Left lung (tissue), 14 donors: ENCODE measurements at places on chromosomes 5 and 9. TPM values are rescaled to one million over a fixed set of nuclear protein-coding genes. Genes with fewer than 3 reads are reported as not detected.

DNA sequence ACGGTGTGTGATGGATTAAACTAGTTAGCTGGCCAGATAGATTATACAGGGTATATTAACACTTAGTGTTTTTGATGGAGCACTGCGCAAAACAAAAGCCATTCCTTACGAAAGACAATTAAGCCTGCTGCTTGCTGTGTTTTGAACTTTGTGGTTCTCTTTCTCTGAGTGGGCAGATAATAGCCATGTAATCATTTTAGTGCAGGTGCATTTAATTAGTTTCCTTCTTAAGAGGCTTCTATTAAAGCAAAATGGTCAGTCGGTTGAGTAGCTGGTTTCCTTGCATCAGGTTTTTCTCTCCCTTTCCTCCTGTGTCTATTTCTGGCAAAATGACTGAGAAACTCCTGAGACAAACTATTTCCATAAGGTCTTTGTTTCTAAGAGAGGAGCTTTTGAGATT, 512.5 kb downstream of the DMAC1 start:
- no peak for DNase-seq

DNA sequence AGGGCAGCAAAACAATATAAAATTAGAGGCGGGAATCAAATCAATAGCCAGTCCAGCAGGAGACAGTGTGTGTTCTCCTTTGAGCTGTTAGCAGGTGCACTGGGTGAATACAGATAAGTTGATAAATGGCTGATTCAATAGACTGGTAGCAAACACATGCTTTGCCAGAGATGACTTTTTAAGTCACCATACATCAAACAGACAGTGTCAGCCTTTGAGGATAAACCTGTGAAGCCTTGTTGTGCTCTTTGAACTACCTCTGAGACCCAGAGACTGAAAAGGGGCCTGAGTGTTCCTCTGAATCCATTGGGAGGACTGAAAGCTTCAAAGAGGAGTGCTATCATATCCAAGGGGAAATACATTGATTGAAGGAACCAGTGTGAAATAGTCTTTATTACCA, 301.9 kb downstream of the RASEF start:
- DNase-seq, result no peak

DNA sequence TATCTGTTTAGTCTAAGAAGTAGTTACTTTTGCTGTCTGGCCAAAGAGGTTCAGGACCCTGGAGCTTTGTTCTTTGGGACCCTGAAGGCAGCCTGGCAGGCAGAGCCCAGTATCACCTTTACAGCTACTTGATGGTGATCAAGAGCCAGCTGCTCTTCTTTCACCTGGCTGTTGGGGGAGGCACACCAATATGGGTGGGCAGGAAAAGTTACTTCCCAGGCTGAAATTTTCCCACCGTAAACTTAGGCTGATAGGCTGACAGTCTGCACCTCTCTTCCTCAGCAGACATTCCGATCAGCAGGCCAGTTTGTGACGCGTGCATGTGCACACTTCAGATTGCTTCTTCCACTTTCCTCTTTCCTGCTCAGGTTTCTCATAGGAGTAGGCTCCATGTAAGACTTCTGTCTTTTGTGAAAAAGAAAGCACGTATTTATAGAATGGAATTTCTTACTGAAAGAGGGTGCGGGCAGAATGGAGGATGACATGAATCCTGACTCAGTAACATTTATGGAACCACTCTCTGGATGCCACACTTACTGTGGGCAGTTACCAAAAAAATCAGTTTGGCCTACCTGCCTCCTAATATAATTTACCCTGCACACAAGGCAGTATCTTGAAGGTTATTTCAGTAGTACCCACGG, 223.9 kb upstream of the DMRT1 start:
- DNase-seq, result no peak

NFIB gene
- 131 TPM for polyA plus RNA-seq

C9orf153 gene
- polyA plus RNA-seq, result 0.31 TPM

PHF24 gene
- 0.31 TPM for polyA plus RNA-seq
